EH (cell line): ENCODE measurements at places on chromosomes 12 and 14.
A peak's percentile ranks its signal among the peaks of the same experiment; 100 is the strongest.

DNA sequence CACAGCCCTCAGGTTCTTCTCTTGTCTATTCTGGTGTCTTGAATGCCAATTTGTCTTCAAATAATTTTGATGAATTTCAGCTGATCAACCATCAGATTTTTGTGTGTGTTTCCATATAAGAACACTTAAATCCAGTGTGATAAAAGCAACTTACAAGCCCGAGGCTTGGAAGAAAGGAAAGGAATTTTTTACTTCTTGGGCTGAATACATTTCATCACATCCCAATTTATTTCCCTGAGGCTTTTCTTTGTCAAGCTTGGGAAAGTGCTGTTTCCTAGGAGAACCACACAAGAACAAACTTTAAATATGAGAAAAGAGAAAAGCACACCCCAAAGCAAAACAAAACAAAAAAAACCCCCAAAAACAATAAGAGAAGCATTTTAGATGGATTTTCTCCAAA, 26.6 kb downstream of the GPRC5D start:
- DNase-seq = peak; percentile 56

DNA sequence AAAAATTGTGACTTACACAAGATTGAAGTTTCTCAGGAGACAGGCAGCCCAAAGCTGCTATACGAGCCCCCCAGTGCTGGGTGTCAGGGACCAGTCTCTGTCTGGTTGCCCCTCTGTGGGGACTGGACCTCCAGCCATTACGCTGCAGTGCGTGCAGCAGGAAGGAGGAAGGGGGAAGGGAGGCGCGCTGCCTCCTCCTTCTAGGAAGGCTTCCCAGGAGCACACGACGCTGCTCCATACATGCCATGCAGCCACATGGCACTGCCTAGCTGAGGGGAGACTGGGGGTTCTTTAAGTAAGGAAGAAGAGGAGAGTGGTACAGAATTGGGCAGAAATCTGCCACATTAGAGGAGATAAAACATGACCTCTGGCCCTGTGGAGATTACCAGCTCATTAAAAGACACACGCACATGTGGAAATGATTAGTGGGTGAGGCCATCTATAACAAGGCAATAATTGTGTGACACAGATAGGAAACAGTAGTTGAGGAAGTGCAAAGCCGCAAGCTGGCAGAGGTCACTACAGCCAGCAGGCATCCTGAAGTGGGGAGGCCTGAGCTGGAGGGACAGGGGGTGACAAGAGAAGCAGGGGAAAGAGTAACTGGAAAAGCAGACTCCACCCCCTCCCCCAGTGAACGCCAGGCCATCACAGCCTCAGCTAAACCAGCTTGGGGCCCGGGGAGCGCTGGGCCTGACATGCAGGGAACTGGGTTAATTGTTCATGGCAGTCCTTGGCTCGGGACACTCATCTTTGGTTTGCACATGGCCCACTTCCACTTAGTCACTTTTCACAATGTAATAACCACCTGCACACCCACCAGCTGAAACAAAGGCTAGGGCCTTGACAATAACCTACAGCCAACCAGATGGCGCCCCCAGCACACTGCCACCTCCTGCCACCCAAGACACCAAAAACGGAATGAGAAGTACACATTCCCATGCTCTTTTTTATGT, 39.6 kb downstream of the CCDC88C start:
- DNase-seq = peak; percentile 54

DNA sequence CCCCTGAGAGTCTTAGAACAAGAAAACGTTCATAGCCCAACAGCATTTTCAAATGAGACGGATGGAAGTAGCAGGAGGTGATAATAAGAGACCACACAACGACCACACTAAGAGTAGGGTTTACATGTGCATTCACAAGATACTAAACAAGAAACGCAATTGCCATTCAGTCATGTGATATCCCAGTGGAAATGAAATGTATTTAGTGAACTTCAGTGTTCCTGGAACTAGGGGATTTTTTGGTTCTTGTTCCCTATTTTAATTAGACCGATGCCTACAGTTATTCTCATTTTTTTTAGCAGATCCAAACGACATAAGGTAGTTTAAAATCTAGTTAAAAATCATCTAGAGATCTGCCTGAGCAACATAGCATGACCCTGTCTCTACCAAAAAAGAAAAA, 150.0 kb downstream of the GPR65 start:
- no peak for DNase-seq

GRCh38 chr14:52801014-52801712, 9.8 kb upstream of the GNPNAT1 start:
- DNase-seq = peak; percentile 90

- peak; percentile 32 for DNase-seq
Observed at GRCh38 chr12:12441843-12442461, 85.1 kb downstream of the BORCS5 start.
